ENCODE measurements at places on chromosomes 4 and X. TPM values are rescaled to one million over a fixed set of nuclear protein-coding genes. Genes with fewer than 3 reads are reported as not detected.

DNA sequence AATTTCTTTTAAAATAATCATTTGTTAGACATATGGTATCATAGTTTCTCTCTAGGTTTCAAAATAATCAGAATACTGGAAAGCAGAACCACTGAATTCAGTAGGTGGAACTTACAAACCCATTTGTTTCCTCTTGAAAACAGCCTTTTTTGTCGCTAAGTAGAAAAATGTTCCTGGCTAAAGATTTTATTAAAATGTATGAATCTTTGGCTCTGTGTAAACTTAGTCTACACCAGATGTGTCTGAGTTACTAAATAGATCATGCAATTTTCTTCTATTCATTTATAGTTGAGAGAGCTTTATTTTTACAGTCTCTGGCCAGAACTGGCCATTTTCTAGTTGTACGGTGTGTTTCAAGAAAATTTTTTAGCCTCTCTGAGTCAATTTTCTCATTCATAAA lies 1.0 kb downstream of the CYSLTR1 start:
- no peak for DNase-seq

DNA sequence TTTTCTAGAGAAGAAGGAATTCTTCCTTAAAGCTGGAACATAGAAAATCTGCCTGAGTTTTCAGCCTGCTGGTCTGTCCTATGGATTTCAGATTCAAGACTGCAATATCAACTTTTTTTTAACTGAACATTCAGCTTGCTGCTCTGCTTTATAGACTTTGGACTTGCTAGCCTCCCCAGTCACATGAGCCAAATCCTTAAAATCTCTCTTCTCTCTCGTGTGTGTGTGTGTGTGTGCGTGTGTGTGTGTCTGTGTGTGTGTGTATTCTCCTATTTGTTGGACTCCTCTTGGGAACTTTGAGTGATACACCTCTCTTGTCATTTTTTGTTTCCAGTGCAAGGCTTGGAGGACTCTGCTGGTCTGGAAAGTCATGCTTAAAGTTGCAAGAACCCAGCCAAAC lies 6.8 kb upstream of the TBC1D19 start:
- DNase-seq = no peak

GRCh38 chr4:555566-556275 lies 20.4 kb downstream of the TMEM271 start:
- DNase-seq = no peak

DNA sequence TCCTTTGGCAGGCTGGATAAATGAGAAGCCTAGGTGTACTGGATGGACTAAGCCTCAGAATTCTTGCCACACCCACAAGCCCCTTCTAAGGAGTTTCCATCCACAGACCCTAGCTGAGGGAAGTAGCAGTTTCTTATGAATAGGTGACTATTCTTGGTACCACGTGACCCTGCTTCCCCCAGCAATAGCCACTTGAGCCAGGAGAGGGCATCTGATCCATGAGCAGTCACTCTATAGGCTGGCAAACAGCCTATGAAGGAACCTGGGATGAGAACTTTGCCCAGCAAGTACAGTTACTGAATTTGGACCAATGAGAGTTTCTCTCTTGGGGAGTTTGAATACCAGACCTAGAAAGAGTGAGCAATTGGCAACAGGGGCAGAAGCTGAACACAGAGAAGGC lies 84.0 kb downstream of the RTL9 start:
- no peak for DNase-seq

The SHROOM2 gene
- 6.2 TPM for total RNA-seq
